Activated effector memory CD4-positive, alpha-beta T cell treated with anti-CD3 and anti-CD28 coated beads, Interleukin-2, amount 50 U/mL, for 16 hours (primary cell): ENCODE measurements at places on chromosomes 6 and 20.

GRCh38 chr20:59361411-59361810 lies 61.0 kb downstream of the EDN3 start:
- no peak for DNase-seq

DNA sequence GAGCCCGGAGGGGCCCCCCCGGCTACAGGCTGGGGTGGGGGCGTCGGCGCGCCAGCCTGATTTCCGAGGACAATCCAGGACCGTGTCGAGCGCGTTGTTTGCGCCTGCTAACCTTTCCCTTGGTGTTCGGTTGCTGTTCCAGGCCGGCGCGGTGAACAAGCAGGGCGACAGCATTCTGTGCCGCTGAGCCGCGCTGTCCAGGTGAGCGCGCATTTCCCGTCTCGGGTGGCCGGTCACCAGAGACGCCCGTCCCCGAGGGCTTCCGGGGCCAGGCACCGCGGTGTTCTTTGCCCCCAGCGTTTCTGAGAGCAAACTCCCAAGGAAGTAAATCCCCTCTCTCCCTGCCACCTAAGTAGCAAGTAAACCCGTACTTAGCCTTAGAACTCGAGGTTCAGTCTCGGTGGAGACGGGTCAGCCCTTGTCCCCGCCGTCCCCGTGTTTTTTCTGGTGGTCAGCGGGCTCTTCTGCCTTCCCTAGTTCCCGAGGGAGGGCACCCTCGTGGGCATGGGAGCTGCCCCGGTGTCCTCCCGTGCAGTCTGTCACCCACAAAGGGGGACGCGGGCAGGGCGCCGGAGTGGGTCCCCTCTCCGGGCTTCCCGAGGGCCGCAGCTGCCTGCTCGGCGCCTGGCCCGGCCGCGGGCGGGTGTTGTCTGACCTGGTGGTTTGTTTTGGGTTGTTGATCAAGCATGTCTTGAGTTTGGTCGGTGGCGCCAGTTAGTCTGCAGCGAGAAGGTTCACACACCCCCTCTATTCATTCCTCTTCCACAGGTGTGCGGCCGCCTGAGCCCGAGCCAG lies 1.5 kb downstream of the ID4 start:
- DNase-seq = no peak

DNA sequence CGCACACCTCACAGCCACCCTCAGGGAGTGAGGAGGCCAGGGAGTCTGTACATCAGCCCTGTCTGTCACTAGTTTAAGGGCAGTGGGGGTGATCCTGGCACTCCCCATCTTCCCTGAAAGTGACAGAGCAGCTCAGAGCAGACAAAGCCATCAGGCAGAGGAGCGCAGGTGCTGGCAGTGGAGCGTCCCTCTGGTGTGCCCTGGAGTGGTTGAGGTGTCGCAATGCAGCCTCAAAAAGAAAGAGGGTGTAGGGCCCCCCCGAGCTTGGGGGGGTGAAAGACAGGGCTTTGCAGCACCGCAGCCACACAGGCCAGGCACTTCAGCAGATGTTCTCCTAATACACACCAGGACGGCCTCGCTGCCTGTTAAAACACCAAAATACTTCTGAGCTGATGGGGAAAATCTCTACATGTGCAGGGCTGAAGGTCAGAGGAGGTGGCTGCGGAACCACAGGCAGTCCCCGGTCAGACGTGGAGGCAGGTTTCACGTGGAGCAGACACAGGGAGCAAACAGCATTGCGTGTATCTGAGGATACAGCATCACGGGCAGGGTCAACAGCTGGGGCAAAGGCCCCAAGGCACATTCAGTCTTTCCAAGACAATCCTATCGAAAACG lies 69.5 kb downstream of the PREX1 start:
- no peak for DNase-seq

GRCh38 chr6:11833626-11834592 lies 55.3 kb upstream of the ADTRP start:
- DNase-seq = no peak

DNA sequence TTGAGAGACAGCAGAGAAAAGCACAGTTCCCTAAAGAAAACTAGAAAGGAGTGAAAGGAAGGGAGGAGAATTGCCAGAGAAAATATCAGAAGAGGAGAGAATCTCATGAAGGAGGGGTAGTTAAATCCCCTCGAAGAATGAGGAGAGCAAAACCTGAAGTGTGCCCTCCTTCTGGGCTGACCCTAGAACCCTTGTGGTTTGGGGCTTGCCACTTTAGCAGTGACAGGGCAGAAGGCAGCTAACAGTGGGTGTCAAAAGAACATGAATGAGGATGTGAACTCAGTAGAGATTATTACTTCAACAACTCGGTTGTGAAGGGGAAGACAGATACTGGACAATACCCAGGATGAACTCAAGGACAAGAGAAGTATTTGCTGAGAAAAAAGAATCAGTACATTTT lies 73.6 kb downstream of the RALGAPA2 start:
- no peak for DNase-seq

DNA sequence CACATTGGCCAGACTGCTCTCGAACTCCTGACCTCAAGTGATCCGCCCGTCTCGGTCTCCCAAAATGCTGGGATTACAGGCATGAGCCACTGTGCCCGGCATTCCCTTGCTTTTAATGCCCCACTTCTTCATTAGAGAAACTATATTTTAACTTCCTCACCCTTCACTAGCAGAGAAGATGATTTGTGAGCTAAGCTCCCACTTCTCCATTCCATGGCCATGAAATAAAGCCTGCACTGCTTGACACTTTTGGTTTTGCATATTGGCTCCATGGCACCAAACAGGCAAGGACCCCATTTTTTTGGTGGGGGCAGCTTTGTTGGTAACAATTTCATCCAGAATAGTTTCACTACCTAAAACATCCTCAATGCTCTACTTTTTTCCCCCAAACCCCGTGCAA lies 145.3 kb downstream of the TFAP2B start:
- no peak for DNase-seq

DNA sequence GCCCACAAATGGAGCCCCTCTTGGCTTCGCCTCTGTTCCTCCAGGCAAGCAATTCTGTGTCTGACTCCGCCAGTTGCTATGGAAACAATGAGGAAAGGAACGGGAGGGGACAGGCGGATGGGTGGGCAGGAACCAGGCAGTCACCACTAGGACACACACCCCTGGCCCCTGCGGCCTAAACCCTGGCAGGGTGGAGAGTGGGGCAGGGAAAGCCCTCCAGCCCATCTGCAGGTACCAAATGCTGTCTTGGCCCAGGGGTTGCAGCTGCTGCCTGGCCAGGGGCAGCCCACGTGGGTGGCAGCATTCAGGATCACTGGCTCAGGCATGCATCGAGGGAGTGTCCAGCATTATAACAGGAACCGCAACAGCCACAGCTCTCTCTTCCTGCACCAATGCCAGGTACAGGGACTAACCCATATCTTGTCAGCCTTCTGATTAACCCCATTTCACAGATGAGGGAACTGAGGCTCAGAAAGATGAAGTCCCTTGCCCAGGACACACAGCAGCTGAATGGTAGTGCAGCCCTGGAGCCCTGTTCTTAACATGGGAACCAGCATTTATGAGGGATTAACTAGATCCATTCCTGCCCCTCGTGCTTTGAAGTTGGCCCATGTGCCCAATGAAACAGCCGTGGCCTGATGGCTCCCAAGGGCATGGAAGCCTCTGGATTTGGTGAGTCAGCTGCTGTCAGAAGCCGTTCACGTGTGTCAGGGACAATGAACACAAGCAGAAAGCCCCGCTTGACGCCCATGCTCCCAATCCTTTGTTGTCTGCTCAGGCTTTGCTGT lies 66.3 kb downstream of the NOL4L start:
- DNase-seq = no peak

GRCh38 chr20:10761232-10761631 lies 87.4 kb upstream of the JAG1 start:
- no peak for DNase-seq

GRCh38 chr20:1345030-1345755 lies 16.3 kb upstream of the SDCBP2 start:
- DNase-seq = no peak

DNA sequence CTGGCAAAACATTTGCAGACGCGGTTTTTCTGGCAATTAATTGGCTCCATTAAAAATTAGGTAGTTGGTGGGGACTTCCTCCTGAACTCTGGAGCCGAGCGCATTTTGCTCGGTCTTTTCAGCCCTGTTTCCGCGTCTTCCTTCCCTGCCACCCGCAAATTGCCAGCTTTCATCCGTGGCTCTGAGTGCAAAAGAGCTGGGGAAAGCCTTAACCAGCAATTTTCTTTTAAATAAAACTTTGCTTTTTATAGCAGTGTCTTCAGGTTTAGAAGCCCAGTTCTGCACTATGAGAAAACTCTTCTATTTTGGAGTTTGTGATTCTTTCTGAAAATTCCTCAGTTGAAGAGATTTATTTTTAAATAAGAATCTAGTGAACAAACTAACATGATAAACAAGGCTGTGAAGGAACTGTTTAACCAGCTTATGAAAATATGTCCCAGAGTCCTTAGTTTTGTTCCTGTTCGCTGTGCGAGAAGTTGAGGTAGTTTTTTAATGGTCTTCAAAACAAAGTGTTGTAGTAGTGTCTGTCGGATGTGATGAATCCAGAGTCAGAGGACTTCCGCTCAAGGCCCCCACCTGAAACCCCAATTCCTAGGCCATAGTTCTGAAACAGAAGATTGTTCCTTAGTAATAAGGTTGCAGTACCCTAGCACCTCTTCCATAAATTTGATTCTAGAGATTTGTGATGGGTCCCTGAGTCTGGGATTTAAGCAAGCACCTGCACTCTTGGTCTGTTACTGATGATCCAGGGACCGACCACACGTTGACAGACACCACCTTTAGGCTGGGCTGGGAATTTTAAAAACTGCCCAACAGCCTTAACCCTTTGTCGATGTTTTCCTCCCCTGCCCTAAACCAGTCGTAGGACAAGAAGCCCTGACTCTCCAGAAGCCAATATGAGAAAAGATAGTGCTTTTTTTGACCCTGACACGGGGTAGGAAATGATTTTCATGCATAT lies 950 bp downstream of the KCTD20 start:
- no peak for DNase-seq

GRCh38 chr6:82038631-82039030 lies 208.9 kb downstream of the IBTK start:
- DNase-seq = no peak

DNA sequence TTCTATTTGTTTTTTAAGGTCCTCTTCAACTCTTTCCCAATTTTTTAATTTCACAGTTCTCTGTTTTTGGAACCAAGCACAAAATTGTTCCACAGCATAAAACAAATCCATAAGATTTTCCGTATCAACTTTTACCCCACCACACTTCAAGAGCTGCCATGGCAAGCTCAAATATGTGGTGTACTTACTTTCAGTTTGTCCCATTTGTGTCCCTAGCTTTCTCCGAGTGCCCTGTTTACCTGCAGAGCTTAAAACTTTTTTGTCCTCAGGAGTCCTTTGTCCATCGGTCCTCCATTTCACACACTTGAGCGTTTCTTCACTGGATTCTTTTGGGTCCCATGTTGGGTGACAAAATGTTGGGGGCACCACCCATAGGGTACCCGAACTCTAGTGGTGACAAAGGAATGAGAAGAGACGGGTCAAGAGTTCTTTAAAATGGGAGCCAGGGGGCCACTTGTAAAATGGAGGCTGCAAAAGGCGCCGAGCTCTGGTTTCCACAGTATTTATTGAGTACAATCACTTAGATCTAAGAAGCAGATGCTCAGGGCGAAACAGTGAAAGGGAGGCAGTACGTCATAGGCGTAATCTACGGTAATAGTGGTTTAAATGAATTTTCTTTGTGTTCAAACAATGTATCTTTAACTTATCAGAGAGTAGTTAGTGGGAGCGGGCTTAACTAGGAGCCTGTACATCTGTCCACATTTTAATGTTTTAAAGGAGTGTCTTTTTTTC lies 39.8 kb upstream of the SERINC1 start:
- DNase-seq = no peak

DNA sequence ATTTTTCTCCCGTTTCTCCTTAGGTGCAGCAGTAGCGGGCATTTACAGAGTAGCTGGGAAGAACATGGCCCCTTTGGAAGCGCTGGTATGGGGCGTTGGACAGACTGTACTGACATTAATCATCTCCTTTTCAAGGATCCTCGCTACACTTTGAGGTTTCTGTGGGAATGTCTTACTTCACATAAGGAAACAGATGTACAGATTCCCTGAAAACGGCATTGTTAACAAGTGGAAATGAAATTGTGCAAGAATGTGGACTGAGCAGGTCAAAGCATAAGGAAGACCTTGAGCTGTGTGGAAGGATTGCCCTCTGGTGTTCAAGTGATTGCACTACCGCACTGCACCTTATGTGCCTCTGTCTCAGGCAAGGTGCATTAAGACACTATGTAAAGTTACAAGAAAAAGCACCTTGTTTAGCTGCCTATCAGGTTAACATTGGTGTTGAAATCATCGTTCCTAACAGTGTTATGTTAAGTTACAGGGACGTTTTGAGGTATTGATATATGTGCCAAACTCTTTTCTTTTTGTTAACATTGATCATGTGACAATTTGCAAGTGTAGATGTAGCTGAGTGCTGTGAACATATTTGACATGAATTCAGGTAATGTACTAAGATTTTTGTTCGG lies 38.0 kb downstream of the TMEM170B start:
- DNase-seq = peak; percentile 72

GRCh38 chr6:138963531-138963930 lies 24.5 kb downstream of the REPS1 start:
- DNase-seq = no peak

- no peak for DNase-seq
Observed at GRCh38 chr6:137309078-137309762, 90.0 kb upstream of the IFNGR1 start.

DNA sequence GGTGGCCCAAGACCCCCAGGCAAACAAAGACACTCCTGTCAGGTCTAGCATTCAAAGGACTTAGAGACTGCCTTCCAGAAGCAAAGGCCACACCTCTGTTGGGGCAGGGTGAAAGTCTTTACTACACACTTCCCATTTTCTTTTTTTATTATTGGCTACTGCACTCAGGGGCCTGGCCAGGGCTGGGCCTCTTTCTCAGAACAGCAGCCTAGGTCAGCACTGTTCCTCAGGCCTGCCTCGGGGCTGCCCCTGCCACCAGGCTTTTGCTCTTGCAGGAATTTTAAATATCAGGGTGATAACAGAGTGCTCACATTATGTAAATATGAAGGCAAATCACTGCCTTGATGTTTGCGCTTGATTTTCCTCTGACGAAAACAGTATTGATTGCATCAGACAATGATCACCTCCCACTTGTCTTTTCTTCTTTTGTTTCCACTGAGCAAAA lies 18.5 kb downstream of the GSTA4 start:
- DNase-seq = no peak

DNA sequence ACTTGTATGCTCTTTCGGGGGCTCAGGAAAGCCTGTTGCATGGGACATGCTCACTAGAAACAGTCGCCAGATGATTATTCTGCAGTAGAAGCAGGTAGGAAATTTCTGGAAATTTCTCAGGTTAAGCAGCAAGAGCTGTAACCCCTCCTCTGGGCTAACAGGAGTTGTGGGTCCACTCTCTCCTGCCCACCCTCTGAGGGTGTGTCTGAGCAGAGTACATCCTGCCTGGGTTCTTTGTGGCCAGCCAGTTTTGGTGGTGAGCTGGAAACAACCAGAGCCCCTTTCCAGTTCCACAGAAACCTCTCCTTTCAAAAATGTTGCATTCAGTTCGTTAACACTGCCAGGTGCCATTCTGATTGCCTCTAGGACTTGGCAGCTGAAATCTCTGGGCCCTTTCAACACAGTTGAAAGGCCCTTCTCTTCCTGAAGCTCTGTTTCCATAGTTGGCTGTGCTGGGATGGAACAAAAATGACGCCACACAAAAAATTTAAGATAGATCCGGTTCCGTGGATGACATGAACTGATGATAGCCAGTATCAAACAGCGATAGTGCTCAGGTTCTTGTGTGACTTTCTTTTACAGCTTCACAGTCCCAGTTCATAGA lies 38.5 kb downstream of the PLCG1 start:
- DNase-seq = no peak
